ENCODE measurements at places on chromosomes 2 and 18. TPM values are rescaled to one million over a fixed set of nuclear protein-coding genes. Genes with fewer than 3 reads are reported as not detected.

The EVX2 gene
- not detected for total RNA-seq

The VWA3B gene
- total RNA-seq, result 0.27 TPM

The MYCN gene
- total RNA-seq, result 0.21 TPM

The CHRNG gene
- not detected for total RNA-seq

The TAF4B gene
- 3.9 TPM for total RNA-seq

The GLI2 gene
- 4.9 TPM for total RNA-seq

The LYG1 gene
- not detected for total RNA-seq

The NETO1 gene
- total RNA-seq, result not detected

The PPP1R1C gene
- not detected for total RNA-seq

The C2orf78 gene
- not detected for total RNA-seq

The SERPINB3 gene
- total RNA-seq, result not detected

The TEX44 gene
- total RNA-seq, result not detected

The OBSL1 gene
- 151 TPM for total RNA-seq

The MYL1 gene
- total RNA-seq, result not detected

The HOXD4 gene
- 4.8 TPM for total RNA-seq
